ENCODE measurements at places on chromosomes 1 and 21. TPM values are rescaled to one million over a fixed set of nuclear protein-coding genes. Genes with fewer than 3 reads are reported as not detected.

Gene TENT5C
- 0.07 TPM for total RNA-seq

Gene SERTAD4
- total RNA-seq, result 0.46 TPM

Gene CATSPERE
- not detected for total RNA-seq

Gene PCBP3
- total RNA-seq, result 1.5 TPM

Gene NBPF10
- total RNA-seq, result 0.78 TPM

Gene MATN1
- not detected for total RNA-seq

Gene RRP15
- 22.3 TPM for total RNA-seq

Gene ETS2
- total RNA-seq, result 88.3 TPM

Gene FCRL5
- not detected for total RNA-seq

Gene USH2A
- not detected for total RNA-seq

Gene FLG2
- total RNA-seq, result not detected

Gene LRRIQ3
- 0.78 TPM for total RNA-seq
